ENCODE measurements at places on chromosomes 4 and X.

DNA sequence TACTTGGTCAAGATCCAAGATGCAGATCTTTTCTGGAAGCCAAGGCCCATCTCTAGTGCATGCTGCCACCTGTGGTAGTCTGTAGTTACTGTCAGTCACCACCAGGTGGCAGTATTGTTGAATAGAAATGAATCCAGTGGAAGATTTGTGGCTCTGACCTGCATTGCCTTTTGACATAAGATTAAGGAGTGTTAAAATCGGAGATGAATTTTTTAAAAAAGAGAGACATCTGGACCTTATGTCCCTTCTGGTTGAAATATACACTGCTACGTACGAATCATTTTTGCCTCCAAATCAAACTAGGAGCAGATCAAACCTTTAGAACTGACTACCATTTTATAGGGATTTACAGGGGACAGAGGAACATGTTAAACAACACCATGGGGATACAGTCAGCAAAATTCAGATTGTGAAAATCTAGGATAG lies 46.9 kb upstream of the RHOH start:
- DNase-seq, result peak; percentile 41

DNA sequence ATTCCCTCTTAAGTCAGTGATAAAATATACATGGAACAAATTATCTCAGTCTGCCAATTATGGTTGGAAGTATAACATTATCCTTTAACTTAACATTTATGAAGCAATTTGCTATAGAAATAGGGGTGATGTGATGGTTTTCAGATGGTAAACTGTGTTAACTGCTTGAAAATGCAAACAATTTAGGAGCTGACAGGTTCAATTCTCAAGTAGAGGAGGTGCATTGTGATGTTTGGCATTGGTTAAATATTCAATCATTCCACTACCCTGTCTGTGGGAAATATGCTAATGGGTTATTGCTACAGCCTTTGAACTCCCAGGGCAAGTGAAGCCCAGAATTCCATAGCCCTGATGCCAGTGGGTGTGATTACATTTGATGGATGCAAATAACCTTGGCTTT lies 243.4 kb upstream of the GK2 start:
- DNase-seq, result no peak

DNA sequence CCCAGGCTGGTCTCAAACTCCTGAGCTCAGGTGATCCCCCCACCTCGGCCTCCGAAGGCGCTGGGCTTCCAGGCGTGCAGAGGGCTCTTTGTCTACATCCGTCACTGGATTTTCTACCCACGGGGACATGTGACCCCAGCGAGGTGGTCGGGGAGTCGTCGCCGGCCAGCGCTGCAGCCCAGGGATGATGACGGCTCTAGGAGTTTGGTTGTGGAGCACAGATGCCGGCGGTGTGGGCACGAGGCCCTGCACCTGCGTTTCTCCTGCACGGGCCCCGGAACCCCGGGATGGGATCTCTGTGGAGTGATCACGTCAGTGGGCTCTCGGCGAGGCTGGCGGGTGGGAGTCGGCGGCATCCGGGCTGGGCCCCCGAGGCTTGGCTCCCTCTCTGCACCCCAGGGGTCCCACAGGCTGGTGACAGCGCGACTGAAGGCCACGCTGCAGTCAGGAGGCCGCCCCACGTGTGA lies 9.1 kb upstream of the GTPBP6 start:
- no peak for DNase-seq

GRCh38 chr4:81380437-81380836 lies 91.3 kb downstream of the RASGEF1B start:
- DNase-seq, result no peak

GRCh38 chr4:17494258-17495190 lies 17.4 kb downstream of the QDPR start:
- peak; percentile 16 for DNase-seq

DNA sequence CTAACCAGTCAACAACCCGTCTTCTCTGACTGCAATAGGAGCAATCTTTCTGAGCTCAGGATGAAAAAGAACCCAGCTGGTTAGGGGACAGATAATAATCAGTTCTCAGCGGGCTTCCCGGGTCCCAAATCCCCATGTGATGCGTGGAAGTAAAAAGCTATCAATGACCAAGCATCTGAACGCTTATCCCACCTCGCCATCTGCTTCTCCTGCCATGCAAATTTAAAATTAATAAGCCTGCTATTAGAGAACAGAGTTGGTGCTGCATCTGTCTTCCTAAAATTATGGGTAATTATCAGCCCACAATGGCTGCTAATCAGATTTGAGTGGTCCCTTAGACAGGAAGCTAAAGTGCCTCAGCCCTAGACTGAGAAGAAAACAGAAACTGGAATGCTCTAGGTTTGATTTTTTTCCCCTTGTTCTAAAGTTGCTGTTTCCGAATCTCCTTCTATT lies 37.5 kb downstream of the AFAP1 start:
- no peak for DNase-seq

- no peak for DNase-seq
Observed at GRCh38 chr4:37650481-37650880, 35.7 kb downstream of the RELL1 start.

- DNase-seq, result no peak
Observed at GRCh38 chrX:49177338-49177833, 5.7 kb downstream of the PLP2 start.

DNA sequence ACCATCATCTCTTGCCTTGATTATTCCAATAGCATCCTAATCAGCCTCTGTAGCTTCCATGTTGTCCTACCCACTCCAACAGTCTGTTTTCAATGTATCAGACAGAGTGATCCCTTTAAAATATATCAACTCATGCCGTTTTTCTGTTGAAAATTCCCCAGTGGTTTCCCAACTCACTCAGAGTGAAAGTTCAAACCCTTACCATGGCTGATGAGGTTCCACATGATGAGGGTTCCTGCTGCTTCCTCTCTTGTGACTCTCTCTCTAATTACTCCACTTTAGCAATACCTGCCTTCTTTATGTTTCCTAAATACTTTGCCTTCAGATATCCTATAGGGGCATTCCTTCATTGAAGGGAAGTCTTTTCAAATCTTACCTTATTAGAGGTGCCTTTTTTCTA lies 334.7 kb downstream of the PPP1R2C start:
- no peak for DNase-seq

GRCh38 chr4:184744236-184744635 lies 10.3 kb upstream of the CENPU start:
- DNase-seq, result no peak

DNA sequence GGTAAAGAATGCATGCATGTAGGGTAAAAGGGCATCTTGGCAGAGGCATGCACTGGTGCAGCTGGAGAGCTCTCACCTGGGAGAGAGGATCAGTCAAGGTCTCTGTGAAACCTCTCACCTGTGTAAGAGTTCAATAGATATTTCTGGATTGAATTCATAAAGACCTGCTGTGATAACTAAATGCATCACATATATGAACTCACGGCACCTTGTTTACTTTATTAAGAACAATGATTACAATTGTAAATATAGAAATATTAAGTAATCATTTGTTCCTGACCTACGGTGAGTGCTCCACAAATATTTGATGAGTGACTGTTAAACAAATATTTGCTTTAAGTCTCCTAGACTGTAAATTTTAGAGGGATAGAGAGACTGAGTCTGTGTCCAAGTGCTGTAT lies 85.9 kb upstream of the PAQR3 start:
- no peak for DNase-seq

DNA sequence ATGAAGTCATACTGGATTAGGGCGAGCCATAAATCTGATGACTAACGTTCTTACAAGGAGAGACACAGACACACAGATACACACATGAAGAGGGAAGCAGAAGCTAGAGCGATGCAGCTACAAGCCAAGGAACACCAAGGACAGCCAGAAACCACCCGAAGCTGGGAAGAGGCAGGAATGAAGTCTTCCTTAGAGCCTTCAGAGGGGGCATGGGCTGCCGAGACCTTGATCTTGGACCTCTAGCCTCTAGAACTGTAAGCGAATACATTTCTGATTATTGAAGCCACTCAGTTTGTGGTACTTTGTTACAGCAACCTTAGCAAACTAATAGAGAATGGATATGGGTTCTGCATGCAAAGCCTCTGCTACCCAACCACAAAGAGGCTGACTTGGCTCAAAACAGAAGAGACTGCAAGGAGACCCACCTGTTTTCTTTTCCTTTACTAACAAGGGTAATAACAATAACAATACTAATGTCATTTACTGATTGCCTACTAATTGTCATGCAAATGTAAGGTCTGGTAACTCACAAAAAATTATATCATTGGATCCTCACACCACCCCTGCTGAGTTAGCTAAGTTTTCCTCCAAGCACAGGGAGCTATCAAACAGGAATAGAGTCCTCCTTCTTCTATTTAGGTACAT lies 10.1 kb upstream of the LDB2 start:
- DNase-seq, result no peak

DNA sequence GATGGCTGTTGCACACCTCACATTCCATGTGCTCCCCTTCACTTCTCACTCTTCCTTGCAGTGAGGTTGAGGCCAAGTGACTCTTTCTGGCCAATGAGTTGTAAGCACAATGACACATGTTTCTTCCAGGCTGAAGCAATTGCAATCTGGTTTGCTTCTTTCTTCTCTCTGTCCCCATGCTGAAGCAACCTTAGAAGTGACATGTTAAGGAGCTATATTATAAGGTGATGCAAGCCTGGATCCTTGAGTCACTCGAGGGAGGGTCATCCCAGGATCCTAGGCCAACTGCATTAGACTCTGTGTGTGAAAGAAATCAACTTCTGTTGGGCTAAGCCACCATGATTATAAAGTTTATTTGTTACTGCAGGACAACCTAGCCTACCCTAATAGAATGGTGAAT lies 45.5 kb upstream of the HS3ST1 start:
- no peak for DNase-seq

- no peak for DNase-seq
Observed at GRCh38 chr4:66501997-66502396, 831.7 kb upstream of the EPHA5 start.

DNA sequence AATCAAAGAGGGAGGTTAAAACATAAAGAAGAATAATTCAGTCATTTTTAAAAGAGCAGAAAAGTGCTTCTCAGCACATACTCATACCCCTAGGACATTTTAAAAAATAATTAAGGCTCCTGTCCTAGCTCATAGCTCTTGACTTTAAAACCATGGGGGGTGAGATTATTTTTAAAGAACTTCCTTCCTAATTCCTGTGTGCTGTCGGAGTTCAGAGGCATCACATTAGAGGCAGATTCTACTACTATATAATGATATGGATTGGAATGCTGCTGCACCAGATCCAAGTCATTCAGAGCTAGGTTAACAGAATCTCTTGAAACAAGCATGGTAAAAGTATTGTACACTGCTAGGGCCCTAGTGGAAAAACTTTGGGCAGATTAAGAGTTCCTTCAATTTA lies 456.5 kb upstream of the ADGRL3 start:
- DNase-seq, result no peak

DNA sequence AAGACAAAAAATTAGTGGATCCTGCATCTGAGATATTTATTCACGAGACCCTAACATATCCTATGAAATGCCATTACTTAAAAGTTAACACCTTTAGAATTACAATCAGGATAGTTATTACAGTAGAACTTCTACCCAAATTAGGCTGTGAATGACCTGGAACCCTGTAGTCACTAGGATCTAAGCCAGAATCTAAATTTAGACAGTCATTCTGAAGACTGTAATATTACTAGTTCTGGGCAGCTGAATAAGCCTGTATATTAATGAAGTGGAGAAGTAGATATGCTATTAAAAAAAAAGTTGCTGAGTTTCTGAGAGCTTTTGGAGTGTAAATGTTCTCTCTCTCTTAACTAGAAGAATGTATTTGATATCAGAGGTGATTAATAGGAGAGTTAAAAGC lies 67.0 kb downstream of the FAM13A start:
- no peak for DNase-seq

DNA sequence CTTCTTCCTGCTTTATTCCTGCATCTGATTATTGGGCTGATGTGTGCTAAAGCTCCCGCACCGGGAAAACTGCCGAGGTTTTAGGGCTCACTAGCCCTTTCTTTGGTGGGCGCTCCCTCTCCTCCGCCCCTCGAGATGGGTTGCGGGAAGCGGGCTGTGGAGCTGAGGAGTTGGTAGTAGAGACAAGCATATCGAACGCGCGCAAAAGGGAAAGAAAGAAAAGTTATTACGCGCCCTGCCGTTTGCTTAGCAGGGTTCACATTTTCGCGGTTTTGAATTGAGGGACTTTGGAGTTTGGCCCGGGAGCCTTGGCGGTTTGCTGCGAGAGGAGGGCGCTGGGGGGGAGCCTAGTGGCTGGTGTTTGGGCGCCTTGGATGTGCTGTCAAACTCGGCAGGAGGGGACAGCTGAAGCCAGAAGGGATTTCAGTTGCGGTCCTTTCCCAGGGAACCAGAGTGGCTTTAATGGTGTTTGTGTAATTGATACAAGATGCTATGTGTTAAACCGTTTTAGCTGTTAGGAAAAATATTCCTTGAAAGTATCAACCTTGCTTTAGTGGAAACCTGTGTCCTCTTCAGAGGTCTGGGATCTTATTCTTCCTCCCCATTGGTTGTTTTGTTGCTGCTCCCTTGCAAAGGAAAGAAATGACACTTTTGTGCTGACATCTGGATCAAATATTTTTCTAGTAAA lies 1.1 kb downstream of the GAB1 start:
- no peak for DNase-seq

DNA sequence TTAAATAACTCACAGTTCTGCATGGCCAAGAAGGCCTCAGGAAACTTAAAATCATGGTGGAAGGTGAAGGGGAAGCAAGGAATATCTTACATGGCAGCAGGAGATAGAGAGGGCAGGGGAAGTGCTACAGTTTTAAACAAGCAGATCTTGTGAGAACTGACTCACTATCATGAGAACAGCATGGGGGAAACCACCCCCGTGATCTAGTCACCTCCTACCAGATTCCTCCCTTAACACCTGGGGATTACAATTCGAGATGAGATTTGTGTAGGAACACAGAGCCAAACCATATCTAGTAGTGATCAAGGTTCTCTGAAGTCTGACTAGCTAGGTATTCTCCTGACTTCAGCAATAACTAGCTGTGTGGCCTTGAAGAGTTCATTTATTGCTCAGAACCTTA lies 56.0 kb downstream of the BANK1 start:
- DNase-seq, result no peak

GRCh38 chr4:44493924-44494323 lies 45.3 kb upstream of the KCTD8 start:
- no peak for DNase-seq

GRCh38 chr4:90841676-90842075 lies 714.5 kb downstream of the CCSER1 start:
- no peak for DNase-seq

Measured in stimulated activated CD4-positive, alpha-beta T cell treated with anti-CD3 and anti-CD28 coated beads, Interleukin-12 subunit alpha, Interleukin-12 subunit beta, amount 100 ng/mL, for 4 hours (primary cell).